ENCODE measurements at places on chromosomes 5 and 9.

DNA sequence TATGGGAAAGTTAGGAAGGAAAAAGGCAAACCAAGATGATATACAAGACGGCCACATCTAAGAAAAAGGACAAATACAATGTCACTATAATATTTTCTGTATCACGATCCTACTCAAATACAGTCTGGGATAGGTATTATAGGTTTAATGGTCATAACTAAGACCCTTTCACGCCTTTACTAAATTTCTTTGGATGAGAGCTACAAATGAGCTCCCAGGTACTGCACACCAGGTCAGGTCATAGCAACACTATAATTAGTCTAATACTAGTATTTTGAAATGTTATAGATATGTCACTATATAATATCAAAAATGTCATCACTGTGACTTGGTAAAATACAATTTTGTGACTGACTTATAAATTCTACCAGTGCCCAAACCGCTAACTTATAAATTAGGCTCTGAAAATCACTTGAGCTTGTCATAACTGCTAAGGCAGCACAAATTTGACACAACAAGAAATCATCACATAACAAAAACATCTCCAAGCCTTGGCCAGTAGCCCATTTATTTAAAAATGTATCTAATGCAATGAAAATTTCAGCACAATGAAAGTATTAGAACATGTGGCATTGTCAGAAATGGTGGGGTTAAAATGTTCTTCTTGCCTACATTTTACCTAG, 6.9 kb downstream of the SELENOP start:
- DNase-seq, result no peak

DNA sequence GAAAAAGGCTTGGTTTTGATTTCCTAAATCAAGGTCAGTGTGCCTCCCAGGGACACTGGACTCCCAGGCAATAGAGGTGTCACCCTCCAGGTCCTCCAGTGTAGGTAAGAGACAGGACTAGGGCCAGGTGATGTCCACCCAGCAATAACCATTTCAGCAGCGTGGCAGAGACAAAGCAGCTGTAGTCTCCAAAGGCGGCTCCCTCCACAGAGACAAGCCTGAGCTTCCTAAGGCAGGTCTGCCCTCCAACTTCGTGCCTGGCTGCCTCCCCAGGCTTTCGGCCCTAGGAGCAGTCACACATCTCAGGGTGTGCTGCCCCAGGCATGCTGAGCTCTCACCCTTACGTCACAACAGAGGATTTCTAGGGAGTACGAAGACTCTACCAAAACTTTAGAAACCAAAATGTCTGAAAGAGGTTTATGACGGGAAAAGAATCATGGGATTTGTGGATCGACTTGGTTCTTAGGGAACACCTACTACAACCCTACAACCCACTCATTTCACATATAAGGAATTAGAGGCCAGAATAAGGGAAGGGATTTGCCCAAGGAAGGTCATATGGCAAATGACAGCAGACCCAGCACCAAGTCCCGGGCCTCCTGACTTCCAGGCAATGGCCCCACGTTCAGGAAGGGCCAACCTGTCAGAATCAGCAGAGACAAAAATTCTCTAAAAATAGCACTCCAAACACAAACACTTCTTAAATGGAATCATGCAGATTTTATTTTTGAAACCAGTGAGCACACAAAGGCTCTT, 105.5 kb downstream of the KLHL3 start:
- DNase-seq, result no peak

DNA sequence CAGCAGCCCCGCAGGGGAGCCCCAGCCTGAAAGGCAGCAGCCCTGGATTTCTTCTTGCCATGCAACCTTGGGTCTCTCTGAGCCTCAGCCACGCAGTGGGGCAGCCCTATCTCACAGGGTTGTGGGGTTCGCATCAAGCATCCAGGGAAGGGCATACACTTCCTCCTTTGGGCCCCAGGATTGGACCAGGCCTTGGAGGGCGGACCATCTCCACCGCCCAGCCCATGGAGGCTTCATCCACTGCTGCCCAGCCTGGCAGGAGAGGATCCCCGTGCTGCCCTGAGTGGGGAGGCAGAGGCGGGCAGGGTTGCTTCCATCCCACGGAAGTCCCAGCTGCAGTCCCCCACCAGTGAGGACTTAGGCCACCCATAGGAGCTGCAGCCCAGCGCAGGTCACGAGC, 5.3 kb downstream of the ADAMTS2 start:
- no peak for DNase-seq

GRCh38 chr9:98569491-98569890, 139.2 kb downstream of the GABBR2 start:
- DNase-seq, result no peak

- DNase-seq, result no peak
Measured at GRCh38 chr5:150989695-150990094, 30.7 kb upstream of the GPX3 start.

DNA sequence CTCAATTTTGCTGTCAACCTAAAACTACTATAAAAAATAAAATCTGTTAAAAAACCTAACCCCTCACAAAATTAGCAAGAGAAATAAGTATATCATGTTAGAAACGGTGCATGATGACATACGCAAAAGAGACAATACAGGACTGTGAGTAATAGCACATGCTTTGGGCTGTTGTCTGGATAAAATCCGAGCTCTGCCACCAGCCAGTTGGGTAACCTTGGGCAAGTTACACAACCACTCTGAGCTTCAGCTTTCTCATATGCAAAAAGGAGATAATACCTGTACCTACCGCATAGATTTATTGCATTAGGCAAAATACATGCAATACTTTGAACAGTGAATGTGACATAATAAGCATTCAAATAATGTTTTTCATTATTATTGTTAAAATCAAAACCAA, 481.7 kb downstream of the TLE1 start:
- DNase-seq, result no peak

GRCh38 chr5:75471193-75471592, 40.2 kb downstream of the CERT1 start:
- DNase-seq, result no peak

- no peak for DNase-seq
Measured at GRCh38 chr5:149421834-149422233, 42.7 kb upstream of the IL17B start.

GRCh38 chr9:134390947-134391318, 64.7 kb downstream of the RXRA start:
- DNase-seq, result no peak

GRCh38 chr9:77983320-77983662, 48.3 kb downstream of the GNAQ start:
- no peak for DNase-seq

- DNase-seq, result no peak
Measured at GRCh38 chr5:81027481-81028058, 67.4 kb downstream of the RASGRF2 start.

GRCh38 chr5:40909264-40909663, at the start of gene C7:
Gene C7, plus strand, starts transcription at chr5:40909497. Its CDS starts 114 bp downstream, at chr5:40909611.
- no peak for DNase-seq

DNA sequence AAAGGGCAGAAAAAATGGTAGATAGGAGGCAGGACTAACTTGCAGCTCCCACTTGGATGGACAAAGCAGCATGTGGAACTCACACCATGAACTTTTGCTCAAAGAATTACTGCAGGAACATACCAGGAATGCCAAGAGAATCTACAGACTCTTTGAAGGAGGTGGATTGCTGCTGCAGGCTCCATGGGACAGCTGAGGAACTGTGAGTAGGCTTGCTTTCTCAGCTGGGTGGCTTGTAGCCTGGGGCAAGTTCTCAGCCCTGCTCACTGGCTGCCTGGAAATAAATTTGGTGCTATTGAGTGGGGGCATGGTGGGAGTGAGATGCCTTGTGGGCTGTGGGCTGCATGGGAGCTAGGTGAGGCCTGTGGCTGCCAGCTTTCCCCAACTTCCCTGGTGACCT, 574.5 kb downstream of the PRELID2 start:
- DNase-seq, result no peak

DNA sequence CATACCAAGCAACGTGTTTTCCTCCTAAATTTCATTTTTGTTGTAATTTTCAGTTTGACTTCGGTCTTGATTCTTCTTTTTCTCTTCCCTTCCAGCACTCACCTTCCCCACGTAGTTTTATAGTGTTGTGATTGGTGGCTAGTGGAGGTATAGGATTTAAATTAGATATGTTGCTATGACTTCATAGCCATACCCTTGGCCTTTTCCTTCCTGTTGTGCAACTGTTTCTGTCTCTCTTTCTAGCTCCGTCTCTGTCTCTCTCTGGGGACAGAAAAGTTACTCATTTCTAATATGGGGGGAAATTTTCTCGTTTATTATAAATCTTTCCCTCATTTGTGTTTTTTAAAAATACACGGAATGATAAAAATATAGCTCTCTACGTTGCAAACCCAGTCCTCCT, 20.6 kb upstream of the C5orf24 start:
- DNase-seq, result no peak

DNA sequence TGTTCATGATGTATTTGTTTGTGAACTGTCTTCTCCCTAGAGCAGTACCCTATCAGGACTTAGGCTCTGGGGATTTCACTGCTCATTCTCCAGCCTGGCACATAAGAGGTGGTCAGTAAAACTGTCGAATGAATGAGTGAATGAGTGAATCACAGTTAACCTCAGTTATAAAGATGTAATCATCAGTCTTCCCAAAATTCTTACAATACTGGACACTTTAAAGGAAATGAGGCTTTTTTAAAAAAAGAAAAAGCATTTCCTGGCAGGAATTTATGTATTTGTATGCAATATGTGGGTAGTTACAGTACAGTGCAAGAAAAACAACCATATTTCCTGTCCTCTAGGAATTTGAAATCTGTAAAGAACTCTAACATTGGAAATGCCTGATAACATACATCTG, 59.6 kb downstream of the RAI14 start:
- no peak for DNase-seq

DNA sequence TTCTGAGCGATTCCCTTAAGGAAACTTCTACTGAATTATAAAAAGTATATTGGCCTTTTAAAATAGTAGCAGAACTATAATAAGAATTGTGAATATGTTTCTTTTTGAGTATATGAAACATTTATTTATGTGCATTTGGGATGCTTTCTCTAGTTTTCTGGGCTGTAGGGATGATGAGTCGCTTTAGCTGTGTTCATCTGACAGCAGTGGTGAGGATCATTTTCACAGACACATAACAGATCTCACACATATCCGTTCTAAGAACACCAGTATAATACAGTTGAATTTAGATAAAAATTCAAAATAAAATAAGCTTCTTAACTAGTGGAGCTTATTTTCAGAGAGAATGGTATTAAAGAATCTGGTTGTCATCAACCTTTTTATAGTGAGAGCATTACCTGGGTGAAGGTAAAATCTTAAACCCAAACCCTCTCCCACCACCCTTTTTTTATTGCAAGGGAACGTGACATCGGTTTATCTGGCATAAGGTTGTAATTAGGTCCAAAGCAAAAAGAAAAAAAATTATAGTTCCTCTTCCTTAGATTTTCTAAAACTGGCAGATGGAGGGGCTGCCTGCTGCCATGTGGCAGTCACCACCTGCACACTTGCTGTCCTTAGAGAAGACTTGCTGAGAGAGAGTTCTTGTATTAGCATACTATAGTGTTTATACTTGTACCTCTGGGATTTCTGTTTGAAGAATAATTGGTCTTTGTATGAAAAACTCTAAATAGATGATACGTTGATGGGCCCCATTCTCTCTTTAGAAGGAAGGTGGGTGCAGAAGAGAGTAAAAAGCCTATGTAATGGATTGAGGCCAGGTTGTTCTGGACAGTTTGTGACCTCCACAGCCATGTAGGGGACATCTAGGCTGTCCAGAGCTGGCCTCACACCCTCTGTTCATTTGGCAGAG, 86.8 kb downstream of the CAMK4 start:
- DNase-seq, result no peak

GRCh38 chr5:150461231-150461630, 11.7 kb upstream of the RPS14 start:
- no peak for DNase-seq

DNA sequence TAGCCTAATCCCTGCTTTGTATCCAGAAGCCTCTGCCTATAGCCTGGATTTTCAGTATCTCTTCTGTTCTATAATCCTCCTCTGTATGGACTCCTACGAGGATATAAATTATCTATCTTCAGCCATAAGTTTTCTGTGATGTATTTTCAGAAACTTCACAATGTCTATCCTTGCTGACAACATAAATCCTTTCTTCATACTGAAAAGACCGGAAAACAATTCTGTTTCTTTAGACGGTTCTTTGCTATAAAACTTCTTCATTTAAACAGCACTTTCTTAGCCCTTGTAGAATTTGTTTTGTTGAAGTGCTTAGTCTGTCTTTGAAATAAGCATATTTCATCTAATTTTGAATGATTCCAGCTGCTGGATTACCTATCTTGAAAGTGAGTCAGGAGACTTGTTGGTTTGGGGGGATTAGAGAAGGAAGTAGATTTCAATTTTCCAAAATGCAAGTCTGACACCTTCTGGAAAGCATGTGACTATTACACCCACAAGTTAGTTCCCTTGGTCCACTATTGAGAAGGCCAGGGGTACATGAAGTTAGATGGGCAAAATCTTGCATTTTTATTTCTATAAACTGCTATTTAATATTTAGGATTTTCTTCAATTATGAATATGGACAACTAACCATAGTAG, 96.3 kb upstream of the RANBP3L start:
- peak; percentile 28 for DNase-seq

- DNase-seq, result no peak
Measured at GRCh38 chr9:127524373-127524772, 73.1 kb downstream of the LRSAM1 start.

- no peak for DNase-seq
Measured at GRCh38 chr5:123294544-123294943, 128.7 kb downstream of the CEP120 start.

GRCh38 chr5:150797384-150797783, 18.8 kb downstream of the SMIM3 start:
- DNase-seq, result no peak

DNA sequence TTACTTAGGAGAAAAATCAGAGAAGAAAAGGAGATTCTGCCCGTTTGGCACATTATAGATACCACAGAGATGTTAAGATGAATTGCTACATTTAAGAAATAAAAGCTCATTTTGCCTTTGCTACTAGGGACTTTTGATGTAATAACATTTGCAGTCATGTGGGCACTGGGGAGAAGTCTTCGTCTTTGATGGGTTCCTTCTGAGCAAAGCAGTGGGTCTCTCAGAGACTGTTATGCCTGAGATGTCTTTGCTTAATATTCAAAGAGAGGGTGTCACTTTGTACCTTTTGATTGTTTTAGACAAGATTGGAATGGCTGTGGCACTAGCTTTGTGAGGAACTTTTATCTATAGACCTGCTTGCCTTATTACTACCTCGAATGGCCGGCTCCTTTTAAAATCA, 25.0 kb downstream of the SLC25A25 start:
- no peak for DNase-seq

DNA sequence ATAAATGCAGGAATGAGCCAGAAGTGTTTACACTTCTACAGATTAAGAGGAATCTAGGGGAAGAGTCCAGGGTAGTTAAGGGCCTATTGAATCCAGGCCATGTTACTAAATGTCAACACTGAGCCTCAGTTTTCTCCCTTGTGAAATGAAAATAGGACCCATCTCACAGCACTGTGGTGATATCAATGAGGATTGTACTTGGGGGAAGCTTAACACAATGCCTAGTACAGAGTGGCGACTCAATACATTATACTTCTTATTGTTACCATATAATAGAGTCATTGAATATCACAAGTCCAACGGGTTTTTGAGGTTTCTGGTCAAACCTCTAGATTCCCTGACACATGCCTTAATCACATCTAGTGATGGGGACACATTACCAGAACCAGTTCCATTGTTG, 4.6 kb downstream of the TRUB2 start:
- DNase-seq, result no peak

GRCh38 chr9:109108318-109108717, 11.4 kb downstream of the TMEM245 start:
- DNase-seq, result no peak
